ENCODE measurements at places on chromosomes 2 and 18.

GRCh38 chr2:201237486-201238123, 22.7 kb upstream of the CASP8 start:
- no peak for DNase-seq

- DNase-seq, result no peak
Observed at GRCh38 chr2:42142547-42143184, 26.5 kb upstream of the EML4 start.

DNA sequence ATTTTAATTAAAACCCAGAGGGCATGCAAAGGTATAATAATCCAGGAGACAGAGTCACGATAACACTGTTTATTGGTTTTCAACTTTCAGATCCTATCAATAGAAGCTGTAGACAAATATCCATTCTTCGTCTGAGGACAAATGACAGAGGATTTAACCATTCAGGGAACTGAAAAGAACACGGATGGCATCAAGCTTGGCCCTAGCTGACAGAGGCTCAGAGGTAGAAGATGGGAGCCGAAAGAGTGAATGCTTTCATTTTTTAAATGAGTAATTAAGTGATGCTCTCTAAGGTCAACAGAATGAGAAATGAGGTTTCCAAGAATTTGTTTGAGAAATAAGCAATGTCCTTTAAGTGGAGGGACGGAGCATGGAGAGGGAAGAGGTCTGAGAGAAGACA, 62.1 kb downstream of the BCL2 start:
- DNase-seq, result no peak

GRCh38 chr2:106864051-106864450, 21.9 kb downstream of the ST6GAL2 start:
- DNase-seq, result no peak

GRCh38 chr2:230226051-230226551, 565 bp downstream of the SP140 start:
- no peak for DNase-seq

DNA sequence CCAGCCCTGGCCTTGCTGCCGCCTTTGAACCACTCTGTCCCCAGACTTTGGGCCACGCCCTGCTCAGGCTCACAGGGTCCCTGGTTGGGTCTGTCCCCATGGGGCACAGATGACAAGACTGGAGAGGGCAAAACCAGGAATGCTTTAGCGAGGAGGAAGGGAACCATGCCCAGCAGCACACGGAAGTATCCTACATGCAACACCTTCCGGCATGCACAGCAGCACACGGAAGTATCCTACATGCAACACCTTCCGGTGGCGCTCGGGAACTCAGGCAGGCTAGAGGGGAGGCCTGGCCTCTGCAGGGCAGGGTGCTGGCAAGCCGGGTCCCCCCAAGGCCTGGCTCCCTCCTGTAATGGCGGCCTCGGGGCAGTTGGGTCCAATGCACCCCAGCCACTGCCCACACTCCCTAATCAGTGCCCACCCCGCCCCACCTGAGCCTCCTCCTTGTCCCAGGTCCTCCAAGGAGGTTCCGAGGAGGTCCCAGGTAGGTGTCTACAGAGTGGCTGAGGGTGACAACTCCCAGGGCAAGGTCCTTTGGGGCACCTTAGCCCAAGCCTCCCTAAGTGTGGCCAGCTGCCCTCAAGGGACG, 33.6 kb upstream of the SNED1 start:
- DNase-seq, result no peak

DNA sequence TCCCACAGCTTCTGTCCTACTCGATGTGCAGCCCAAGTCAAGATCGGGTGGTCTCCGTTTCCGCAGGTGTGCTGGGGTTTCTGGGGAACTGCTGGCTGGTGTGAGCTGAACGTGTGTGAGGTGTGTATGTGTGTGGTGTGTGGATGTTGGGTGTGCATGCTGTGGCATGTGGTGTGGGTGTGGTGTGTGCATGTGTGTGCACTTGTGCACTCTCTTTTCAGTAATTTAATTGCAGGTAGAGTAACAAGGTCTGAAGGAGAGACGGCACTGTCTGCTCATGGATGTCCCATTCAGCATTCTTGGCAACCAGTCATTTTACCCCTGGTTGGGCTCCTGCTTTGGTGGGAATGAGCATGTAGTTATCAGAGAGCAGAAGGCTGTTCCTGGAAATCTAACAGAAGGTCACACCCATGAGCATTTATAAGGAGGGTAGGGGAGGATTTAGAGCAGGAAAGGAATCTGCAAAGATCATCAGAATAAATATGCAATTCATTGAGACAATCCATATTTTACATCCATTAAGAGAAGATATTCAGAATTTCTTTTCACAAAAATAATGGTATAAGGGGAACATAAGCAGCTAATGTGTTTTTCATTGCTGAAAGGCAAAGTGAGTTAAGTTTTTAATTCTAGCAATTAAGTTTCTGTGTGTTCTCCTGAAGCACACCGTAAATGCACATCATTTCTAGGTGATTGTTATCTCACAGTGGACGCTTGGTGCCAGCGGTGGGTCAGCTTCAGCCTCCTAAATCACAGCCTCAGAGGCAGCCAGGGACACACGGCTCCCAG, 60.7 kb downstream of the ADI1 start:
- DNase-seq, result no peak

All from AG09309 (cell line).